ENCODE measurements at places on chromosomes 5 and 9.

GRCh38 chr5:137492331-137492730 lies 6.8 kb downstream of the SPOCK1 start:
- no peak for DNase-seq

DNA sequence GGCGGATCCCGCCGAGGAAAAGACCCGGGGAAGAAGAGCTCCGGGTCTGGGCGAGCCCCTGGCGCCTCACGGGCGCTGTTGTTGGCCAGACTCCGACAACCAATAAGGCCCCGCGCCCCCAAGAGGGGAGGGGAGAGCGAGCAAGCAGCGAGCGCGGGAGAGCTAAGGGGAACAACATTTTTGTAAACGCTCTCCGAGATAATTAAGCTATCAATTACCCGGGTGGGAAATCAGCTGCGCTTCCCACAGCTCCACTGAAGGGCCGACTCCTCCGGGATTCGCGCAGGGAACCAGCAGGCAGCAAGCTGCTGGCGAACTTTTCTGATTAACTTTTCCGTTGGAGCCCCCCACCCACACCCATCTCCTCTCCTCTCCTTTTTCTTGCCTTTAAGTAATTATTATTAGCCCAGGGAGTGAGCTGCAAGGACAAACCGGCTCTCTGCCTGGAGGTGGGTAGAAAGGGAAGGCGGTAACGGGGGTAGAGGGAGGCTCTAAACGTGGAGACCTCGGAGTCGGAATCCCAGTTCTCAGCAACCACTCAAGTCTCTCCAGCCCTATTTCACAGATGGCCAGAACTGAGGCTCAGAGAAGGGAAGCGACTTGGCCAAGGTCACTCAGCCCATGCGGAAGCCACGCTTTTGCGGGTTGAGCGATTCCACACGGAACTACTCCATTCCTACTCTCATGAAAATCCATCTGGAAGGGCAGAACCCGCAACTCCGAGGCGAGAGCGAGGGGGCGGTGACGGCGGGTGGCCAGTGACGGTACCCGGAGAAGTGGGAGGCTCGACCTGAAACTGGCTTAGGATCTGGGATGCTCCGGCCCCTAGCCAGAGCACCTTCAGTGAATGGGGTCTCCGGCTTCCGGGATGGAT lies 1.3 kb downstream of the ASTN2 start:
- DNase-seq: peak; percentile 9

DNA sequence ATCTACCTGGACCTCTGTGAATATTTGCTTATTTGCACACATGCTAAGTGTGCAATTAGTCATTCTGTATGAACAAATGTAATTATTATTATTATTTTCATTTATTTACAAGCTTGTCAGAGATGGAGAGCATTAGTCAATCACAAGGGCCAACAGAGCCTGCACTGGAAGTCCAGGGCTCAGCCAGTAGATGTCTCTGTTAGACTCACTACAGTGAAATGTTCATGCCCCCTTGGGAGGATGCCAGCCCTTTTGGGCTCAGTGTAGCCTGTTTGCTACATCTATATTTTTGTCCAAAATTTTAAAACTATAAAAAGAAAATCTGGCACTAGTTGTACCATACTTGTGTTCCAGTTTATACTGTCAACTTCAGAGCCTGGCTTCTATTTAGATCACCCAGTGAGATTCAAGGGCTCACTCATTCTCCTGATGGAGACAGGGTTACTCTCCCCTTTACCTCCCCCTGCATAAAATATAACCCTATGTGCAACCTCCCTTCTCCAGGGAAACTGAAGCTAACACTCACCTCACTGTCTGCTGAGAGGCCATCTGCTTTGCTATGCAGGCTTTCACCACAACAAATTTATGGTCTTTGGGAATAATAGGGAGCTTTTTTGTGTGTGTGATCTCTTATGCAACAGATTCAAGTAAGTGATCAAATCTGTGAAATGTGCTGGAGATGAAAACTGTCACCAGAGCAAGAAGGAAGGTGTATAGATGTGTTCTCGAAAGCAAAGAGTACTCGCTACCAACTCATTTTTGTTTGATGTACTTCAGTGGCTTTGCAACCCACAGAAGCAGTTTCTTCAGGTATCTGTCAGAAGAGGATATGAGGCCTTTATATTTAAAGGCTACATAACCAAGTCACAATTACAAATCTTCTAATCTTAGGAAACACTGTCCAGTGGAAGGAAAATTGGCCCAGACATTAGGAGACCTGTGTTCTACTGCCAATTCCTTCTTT lies 99.9 kb upstream of the TLE4 start:
- peak; percentile 71 for DNase-seq

GRCh38 chr5:117943541-117943940 lies 1044.8 kb downstream of the DTWD2 start:
- no peak for DNase-seq

GRCh38 chr5:97529354-97529985 lies 346.4 kb upstream of the RIOK2 start:
- no peak for DNase-seq

- no peak for DNase-seq
Measured at GRCh38 chr9:137504432-137504777, 45.3 kb upstream of the NSMF start.

DNA sequence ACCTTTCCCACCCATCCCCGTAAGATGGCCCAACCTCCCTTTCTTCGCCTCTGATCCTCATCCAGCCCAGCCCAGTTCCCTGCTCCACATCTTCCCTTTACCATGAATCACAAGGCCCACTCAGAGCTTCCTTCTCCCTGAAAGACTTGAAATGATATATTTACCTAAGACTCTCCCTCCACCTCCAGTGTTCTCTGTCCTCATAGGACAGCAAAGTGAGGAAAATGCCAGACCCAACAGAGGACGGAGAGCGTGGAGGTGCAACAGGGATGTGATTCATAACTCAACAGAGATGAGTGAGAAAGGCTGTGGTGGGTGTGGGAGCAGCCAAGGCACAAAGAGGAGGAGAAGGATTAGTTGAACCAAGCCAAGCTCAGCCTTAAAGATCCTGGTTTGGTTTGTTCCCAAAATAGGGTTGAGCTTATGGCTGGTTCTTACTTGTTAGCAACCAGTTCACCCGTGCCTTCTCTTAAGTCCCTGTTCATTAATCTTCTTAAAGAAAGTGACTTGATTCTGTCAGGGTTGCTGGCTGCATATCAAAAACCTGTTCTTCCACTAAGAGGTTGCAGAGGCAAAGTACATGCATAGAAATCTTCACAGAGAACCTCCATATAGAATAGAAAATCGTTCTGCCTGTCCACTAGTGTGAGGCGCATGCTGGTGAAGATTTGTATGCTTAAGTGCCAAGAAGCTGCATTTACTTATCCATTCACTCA lies 183.2 kb downstream of the ACTL7B start:
- DNase-seq: no peak

GRCh38 chr9:100534401-100534800 lies 43.5 kb upstream of the CAVIN4 start:
- DNase-seq: no peak

GRCh38 chr5:150611026-150611425 lies 29.4 kb upstream of the SYNPO start:
- DNase-seq: no peak

GRCh38 chr9:93156475-93157008 lies 22.5 kb upstream of the NINJ1 start:
- DNase-seq: no peak

DNA sequence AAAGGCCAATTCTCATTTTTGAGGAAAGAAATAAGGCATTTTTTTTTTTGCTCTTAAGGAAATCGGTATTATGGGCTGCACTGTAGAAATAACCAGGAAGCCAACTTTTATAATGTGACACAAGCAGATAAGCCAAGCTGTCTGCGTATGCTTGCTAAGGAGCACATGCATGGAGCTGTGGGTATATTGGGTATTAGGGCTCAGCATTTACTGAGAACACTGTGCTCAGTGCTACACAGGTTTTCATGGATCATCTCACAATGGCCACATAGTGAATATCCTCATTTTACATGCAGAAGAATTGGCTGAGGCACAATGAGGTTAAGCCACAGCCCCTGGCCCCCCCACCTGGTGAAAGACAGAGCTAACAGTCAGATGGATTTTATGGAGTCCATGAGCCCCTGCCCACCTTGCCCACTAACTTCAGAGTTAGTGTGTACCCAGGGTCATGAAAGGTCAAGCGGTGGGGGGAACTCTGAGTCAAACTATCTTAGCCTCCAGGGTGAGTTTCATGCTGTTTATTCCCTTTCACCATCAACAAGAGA lies 204.8 kb downstream of the SPATA31A6 start:
- DNase-seq: no peak

GRCh38 chr5:77398458-77398857 lies 93.7 kb downstream of the WDR41 start:
- no peak for DNase-seq

All from nucleus accumbens (tissue), 56 donors.